NCI-H2081 (cell line): ENCODE measurements at places on chromosomes 7 and 10.
A peak's percentile ranks its signal among the peaks of the same experiment; 100 is the strongest.

GRCh38 chr10:88979153-88979562 is 11.4 kb upstream of the FAS start:
- no peak for DNase-seq

GRCh38 chr7:108067844-108068243 is 62.3 kb downstream of the LAMB4 start:
- peak; percentile 62 for DNase-seq

DNA sequence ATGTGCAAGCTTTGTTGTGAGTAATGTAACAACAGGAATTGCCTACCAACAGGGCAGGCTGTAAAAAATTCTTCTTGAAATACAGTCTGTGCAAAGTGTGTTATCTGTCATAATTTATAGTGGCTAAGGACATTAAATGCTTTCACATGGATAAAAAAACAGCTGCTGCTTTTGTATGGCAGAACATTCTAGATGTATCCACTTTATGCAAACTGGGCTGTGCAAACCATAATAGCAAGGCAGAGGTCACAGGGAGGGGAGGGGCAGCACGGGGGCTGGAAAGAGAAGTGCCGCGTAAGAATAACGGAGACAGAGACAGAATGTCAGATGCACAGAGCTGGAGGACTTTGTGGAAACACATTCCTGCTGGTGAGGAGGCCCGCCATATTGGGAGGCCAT is 86.1 kb downstream of the VOPP1 start:
- DNase-seq, result no peak

DNA sequence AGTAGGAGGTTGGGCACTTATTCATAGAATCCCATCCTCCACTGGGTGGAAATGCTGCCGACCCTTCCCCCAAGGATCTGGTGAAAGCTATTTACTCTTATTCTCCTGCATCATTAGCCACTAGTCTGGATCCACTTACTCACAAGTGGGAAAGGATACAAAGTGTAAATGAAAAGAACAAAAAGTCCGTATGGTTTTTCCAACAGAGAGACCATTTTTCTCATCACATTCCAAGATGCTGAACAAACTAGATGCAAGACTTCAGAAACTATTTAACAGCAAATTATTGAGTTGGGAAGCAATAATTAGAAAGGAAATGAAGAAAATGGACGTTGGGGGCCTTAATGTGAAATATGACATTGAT is 242.4 kb upstream of the GLI3 start:
- DNase-seq, result no peak

- DNase-seq, result peak; percentile 69
Measured at GRCh38 chr10:91409869-91410637, at the start of gene HECTD2. TSS of gene HECTD2 (plus strand) at chr10:91410344. CDS start at chr10:91410439, 95 bp downstream.
